ENCODE measurements at places on chromosomes 3 and 15.

- DNase-seq: no peak
Observed at GRCh38 chr3:131803113-131803512, 231.7 kb downstream of the CPNE4 start.

GRCh38 chr3:184371570-184372018 is 6.4 kb downstream of the THPO start:
- DNase-seq: peak; percentile 66

DNA sequence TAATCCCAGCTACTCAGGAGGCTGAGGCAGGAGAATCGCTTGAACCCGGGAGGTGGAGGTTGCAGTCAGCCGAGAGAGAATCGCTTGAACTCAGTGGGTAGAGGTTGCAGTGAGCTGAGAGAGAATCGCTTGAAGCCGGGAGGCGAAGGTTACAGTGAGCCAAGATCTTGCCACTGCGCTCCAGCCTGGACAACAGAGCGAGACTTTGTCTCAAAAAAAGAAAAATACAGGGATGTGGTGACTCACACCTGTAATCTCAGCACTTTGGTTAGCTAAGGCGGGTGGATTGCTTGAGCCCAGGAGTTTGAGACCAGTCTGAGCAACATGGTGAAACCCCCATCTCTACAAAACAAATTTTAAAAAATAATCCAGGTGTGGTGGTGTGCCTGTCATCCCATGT is 26.8 kb downstream of the UBE2E1 start:
- DNase-seq: no peak

DNA sequence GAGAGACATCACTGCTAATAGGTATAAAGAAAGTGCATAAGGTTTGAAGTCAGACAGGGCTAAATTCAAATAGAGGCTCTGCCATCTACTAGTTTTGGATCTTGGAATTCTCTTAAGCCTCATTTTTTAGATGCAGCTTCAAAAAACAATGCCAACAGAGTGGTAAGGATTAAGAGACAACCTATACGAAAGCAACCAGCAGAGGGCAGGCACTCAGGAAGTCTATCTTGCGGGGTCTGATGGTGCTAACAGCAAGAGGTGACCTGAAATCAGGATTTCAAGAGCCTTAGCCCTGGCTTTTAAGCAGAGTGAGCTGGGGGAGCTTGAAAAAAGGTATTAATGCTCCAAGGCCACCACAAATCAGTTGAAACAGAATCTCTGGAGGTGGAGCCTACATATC is 40.7 kb downstream of the LDHAL6B start:
- peak; percentile 57 for DNase-seq

GRCh38 chr15:73885954-73886700 is 12.8 kb downstream of the TBC1D21 start:
- no peak for DNase-seq
